Stimulated activated CD8-positive, alpha-beta memory T cell treated with anti-CD3 and anti-CD28 coated beads, Interleukin-4, amount 100 ng/mL, for 1 hour (primary cell): ENCODE measurements at places on chromosomes 11 and 22.

- no peak for DNase-seq
Observed at GRCh38 chr11:64268025-64268892, 16.2 kb downstream of the BAD start.

DNA sequence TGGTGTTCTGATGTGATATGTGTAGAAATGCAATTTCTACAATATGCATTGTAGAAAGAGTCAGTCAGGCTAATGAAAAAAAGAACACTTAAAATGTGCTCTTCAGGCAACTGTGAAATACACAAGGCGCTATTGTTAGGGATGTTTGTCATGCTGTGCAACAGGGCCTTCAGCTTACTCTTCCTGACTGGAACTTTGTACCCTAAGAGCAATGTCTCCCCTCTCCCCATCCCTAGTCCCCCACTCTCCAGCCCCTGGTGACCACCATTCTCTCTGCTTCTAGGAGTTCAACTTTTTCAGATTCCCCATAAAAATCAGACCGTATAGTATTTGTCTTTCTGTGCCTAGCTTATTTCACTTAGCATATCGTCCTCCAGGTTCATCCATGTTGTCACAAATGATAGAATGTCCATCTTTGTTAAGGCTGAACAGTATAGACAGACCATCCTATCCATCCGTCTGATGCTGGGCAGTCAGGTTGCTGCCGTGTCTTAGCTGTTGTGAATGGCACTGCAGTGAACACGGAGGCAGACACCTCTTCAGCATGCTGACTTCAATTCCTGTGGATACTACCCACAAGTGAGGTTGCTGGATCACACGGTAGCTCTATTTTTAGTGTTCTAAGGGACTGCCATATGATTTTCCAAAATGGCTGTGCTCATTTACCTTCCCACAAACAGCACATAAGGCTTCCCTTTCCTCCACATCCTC lies 10.7 kb downstream of the NDUFV1 start:
- DNase-seq = no peak

DNA sequence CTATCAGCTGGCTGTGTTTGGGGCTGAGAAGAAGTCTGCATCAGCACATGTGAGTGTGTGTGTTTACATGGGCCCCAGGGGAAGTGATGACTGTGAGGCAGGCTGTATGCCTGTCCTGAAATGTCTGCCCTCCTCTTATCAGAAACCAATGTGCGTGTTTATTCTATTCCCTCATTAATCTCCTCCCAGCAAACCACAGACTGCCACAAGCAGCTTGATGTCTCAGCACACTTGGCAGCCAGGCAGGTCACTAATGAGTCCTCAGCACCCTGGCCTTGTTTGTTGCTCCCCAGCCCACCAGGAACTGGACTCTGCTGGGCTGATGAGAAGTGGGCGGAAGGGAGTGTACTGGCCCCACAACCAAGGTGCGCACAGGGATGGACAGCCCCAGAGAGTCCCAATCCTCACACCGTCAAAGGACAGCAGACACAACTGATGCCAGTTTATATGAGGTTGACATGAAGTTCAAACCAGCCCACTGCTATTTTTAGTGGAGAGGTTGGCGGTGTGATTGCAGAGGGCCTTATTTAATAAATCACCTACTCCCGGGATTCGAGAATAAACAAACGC lies 225.8 kb downstream of the ETS1 start:
- DNase-seq = no peak

- no peak for DNase-seq
Observed at GRCh38 chr11:61771195-61771894, 18.9 kb downstream of the MYRF start.

- DNase-seq = no peak
Observed at GRCh38 chr11:65432686-65433582, 10.3 kb downstream of the NEAT1 start.

- DNase-seq = no peak
Observed at GRCh38 chr22:41524809-41525449, 19.3 kb downstream of the POLR3H start.

- DNase-seq = no peak
Observed at GRCh38 chr11:58934945-58935513, 4.3 kb upstream of the GLYATL1 start.
